ENCODE measurements at places on chromosomes 6 and 20.

GRCh38 chr6:47836046-47836445 is 54.2 kb downstream of the OPN5 start:
- no peaks in the 10 kb centered on the region for H3K36me3 ChIP-seq
- no peak overlapping the region for H3K27ac ChIP-seq
- H3K4me3 ChIP-seq = no peak overlapping the region
- peaks cover 5% of the 10 kb centered on the region for H3K27me3 ChIP-seq
- H3K4me1 ChIP-seq = no peaks in the 10 kb centered on the region

- H3K27ac ChIP-seq = peak overlapping the region; percentile 68
- H3K27me3 ChIP-seq = no peaks in the 10 kb centered on the region
- H3K4me3 ChIP-seq = no peak overlapping the region
- peak; percentile 40 for DNase-seq
- H3K36me3 ChIP-seq = no peaks in the 10 kb centered on the region
These were observed 390.1 kb upstream of the CITED2 start for GRCh38 chr6:139764498-139764986.

GRCh38 chr6:116206231-116206903 is 47.5 kb downstream of the TSPYL4 start:
- no peaks in the 10 kb centered on the region for H3K27me3 ChIP-seq
- H3K36me3 ChIP-seq = no peaks in the 10 kb centered on the region
- H3K4me1 ChIP-seq = peaks cover 14% of the 10 kb centered on the region

- DNase-seq = no peak
- H3K36me3 ChIP-seq = no peaks in the 10 kb centered on the region
- no peaks in the 10 kb centered on the region for H3K4me1 ChIP-seq
- no peak overlapping the region for H3K4me3 ChIP-seq
- H3K27ac ChIP-seq = no peak overlapping the region
These were observed 121.3 kb downstream of the TFAP2C start for GRCh38 chr20:56750430-56750829.

- H3K27ac ChIP-seq = no peak overlapping the region
- H3K4me1 ChIP-seq = no peaks in the 10 kb centered on the region
- DNase-seq = no peak
- no peaks in the 10 kb centered on the region for H3K36me3 ChIP-seq
These were observed 244.9 kb downstream of the ZFAND3 start for GRCh38 chr6:38064431-38064830.

- no peaks in the 10 kb centered on the region for H3K36me3 ChIP-seq
- H3K27ac ChIP-seq = no peak overlapping the region
- H3K4me1 ChIP-seq = no peaks in the 10 kb centered on the region
- H3K4me3 ChIP-seq = no peak overlapping the region
- DNase-seq = no peak
These were observed 50.6 kb downstream of the SLC22A3 start for GRCh38 chr6:160398674-160399271.

Data from heart left ventricle (tissue), 16 donors.